AG09309 (cell line): ENCODE measurements at places on chromosomes 16 and 17.
A peak's percentile ranks its signal among the peaks of the same experiment; 100 is the strongest.

GRCh38 chr16:14496047-14496770 lies 133.9 kb downstream of the PARN start:
- DNase-seq, result no peak

DNA sequence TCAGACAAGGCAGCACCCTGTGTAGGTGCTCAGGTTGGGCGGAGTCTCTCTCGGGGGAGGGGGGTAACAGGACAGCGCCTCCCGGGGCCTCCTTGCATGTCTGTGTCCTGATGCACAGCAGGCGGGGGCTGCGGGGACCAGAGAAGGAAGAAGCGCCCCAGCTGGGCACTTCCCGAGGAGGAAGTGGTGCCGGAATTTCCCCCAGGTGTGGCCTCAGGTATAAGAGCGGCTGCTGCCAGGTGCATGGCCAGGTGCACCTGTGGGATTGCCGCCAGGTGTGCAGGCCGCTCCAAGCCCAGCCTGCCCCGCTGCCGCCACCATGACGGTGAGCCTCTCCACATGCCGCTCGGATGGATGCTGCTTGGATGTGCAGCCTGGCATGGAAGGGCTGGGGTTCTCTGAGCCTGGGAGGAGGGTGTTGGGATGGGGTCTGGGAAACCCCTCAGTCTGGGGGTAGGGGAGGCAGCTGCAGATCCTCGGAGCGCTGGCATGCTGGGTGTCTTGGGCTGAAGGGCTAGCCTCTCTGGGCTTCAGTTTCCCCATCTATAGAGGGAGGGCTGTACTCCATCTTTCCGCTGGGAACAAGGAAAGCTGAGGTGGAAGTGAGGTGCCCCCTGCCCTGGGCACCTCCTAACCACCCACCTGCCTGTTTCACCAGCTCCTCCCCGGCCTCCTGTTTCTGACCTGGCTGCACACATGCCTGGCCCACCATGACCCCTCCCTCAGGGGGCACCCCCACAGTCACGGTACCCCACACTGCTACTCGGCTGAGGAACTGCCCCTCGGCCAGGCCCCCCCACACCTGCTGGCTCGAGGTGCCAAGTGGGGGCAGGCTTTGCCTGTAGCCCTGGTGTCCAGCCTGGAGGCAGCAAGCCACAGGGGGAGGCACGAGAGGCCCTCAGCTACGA lies at the start of gene IL17C:
Gene IL17C, plus strand, starts transcription at position 250 of the 908 bp plus-strand sequence. Its CDS starts 70 bp downstream, at position 320.
- DNase-seq, result no peak

- DNase-seq, result peak; percentile 3
Measured at GRCh38 chr17:65243838-65244625, 106.9 kb downstream of the RGS9 start.

- peak; percentile 73 for DNase-seq
Measured at GRCh38 chr16:3819746-3820724, 60.5 kb downstream of the CREBBP start.

GRCh38 chr17:2331303-2331702 lies 5.0 kb downstream of the TSR1 start:
- no peak for DNase-seq

GRCh38 chr16:23520500-23520899 lies 10.2 kb upstream of the GGA2 start:
- DNase-seq, result no peak

DNA sequence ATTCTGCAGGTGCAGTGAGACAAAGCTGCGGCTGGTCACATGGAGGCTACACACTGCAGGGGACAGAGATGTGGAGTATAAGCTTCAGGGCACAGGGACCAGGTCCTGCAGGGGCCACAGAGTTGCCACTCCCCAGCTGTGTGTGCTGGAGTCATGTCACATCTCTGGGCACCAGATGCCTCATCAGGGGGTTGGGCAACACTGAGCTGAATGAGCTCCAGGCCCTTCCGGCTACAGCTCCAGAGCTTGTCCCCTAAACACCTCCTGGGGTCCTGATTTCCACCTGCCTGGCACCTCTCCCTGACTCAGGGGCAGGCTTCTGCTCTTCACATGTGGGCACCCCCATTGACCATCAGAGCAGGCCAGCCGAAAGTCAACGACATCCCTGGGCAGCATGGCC lies 32.5 kb downstream of the SPHK1 start:
- no peak for DNase-seq

DNA sequence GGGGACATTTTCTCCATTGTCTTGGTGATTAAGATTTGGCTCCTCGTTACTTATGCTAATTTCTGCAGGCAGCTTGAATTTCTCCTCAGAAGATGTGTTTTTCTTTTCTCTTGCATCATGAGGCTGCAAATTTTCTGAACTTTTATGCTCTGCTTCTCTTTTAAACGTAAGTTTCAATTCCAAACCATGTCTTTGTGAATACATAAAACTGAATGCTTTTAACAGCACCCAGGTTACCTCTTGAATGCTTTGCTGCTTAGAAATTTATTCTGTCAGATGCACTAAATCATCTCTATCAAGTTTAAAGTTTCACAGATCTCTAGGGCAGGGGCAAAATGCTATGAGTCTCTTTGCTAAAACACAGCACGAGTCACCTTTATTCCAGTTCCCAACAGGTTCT lies 19.4 kb downstream of the ARHGAP44 start:
- DNase-seq, result no peak

DNA sequence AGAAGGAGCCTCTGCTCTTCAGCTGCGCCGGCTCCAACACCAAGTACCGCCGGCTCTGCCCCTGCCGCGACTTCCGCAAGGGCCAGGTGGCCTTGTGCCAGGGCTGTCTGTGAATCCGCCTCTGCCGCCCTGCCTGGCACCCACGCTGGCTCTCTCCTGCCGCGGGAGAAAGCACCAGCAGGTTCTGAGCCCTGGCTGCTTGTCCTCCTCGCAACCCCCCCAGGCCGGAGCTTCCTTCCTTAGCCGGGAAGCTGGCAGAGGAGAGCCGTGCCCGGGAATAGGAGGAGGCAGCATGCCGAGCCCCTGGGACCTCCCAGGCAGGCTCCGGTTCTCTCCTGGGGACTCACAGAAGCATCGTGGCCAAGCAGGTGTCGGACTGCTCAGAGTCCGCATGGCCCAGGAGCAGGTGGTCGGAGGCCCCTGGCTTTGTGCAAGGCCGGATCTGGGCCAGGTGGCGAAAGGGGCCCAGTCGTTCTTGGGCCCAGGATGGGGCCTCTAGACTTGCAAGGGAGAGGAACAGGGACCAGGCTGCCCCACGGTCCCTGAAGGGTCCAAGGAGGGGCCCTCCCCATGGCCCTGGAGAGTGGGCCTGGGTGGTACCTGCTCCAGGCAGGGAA lies 80.6 kb downstream of the MGAT5B start:
- DNase-seq, result no peak

DNA sequence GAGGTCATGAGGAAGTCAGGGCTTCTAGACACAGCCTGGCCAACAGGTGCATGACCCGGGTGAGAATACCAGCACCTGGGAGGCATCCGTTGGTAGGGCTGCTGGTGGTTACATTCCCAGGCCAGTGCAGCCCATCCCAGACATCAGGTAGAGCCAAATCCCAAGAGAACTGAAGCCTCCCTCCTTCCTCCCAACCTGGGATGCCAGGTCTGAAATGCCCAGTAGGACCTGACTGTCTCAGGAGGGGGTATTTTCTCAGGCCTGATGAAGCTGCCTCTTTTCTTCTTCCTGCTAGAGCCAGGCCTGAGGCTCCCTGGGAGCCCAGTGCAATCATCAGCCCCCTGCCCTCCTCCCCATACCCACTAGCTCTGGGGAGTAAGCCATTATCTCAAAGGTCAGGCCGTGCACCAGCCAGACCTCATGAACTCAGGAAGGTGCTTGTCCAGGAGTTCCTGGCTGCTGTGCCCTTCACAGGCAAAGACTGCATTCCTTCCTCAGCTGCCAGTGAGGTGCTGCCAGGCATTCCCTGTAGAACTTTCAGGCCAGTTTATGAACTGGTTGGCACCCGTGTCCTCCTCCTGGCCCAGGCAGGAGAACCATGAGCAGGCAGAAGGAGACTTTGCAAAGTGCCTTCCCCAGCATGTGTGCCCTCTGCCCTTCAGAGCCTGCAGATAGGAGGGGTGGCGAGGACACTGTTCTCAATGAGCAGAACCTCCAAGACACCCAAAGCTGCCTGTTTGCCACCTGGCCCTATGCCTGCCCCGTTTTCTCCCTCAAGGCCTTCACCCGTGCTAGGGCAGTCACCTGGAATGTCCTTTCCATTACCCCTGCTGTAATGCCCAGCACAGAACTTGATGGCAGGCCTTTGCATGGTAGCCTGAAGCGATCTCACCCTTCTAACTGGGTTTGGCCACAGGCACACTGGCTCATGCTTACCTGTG lies 7.6 kb downstream of the TBX2 start:
- no peak for DNase-seq

DNA sequence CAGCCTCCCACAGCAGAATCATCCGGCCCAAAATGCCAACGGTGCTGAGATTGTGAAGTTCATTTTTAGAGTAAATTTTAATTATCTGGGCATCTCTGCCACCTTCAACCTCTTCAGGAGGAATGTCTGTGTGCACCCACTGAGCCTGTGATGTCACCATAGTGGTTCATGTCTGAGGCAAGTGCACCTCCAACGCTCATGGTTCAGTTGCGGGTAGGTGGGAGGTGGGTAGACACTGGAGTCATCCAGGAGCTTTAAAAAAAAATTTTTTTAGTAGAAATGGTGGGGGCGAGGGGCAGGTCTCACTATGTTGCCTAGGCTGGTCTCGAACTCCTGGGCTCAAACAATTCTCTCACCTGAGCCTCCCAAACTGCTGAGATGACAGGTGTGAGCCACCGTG lies 1.9 kb downstream of the FLYWCH1 start:
- no peak for DNase-seq

DNA sequence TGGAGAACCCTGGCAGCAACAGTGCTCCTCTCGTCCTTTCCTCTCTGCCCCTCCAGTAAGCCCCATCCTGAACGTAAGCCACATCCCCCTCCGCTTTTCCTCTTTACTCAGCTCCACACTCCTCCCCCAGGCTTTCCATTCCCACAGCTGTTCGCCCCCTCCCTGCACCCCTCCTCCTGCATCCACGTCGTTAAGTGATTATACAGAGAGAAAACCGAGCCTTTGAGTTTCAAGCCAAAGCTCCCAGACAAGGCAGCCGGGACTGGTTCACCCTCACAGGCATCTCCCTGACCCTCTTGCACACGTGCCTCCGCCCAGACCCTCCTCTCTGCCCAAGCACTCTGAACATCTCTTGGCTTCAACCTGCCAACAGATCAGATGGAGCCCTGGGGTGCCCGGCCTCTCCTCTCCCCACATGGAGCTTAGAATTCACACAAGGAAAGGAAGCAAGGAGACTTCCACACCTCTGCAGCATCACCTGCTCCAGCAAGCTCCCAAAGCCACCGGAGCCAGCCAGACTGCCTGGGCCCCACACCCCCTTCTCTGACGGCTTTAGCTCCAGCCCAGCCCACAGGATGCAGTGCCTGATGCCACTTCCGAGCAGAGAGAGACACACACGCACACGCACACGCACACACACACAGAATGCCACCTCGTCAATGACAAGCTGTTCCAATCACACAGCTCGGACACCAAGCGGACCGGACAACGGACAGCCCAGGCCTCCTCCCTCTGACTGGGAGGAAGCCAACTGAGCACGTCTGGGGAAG lies 99.9 kb upstream of the CCL2 start:
- no peak for DNase-seq

- no peak for DNase-seq
Measured at GRCh38 chr16:19137201-19138128, 23.7 kb downstream of the ITPRIPL2 start.

GRCh38 chr17:17959520-17960361 lies 12.5 kb downstream of the TOM1L2 start:
- no peak for DNase-seq

DNA sequence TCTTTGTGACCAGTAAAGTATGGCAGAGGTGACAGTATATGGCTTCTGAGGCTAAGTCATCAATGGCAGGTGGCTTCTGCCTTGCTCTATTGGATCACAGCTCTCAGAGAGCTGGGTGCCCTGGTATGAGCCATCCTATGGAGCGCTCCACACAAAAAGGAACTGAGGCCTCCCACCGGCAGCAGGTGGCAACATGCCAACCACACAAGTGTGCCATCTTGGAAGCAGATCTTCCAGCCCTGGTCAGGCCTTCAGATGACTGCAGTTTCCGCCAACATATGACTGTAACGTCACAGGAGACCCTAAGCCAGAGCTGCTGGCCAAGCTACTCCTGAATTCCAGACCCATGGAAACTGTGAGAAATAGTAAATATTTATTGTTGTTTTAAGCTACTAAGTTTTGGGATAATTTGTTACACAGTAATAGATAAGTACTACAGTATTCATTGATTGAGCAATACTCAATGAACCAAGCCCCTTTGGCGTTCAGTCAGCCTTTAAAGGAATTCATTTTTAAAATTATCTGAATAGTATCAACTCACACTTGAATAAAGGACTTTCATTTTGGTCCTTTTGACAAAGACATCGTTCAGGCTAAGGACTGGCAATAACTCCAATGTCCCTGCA lies 69.4 kb upstream of the LHX1 start:
- no peak for DNase-seq

- DNase-seq, result no peak
Measured at GRCh38 chr17:21445091-21445650, 69.0 kb downstream of the KCNJ12 start.

DNA sequence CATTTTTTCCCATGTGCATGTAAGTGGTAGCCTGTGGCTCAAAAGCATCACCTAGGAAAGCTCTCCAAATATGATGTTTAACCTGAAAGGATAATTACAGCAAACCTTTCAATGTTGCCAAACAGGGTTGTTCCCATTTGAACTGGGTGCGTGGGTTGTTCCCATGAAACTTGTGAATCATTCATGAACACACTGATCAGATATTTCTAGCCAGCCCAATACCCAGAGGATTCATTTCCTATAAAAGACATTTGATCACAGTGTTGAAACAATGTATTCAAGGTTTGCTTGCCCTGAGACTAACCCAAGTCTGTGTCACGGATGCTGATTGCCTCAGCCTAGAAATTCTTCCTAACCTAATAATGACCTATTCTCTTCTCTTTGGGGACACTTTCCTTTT lies 12.9 kb downstream of the KRT39 start:
- peak; percentile 95 for DNase-seq

DNA sequence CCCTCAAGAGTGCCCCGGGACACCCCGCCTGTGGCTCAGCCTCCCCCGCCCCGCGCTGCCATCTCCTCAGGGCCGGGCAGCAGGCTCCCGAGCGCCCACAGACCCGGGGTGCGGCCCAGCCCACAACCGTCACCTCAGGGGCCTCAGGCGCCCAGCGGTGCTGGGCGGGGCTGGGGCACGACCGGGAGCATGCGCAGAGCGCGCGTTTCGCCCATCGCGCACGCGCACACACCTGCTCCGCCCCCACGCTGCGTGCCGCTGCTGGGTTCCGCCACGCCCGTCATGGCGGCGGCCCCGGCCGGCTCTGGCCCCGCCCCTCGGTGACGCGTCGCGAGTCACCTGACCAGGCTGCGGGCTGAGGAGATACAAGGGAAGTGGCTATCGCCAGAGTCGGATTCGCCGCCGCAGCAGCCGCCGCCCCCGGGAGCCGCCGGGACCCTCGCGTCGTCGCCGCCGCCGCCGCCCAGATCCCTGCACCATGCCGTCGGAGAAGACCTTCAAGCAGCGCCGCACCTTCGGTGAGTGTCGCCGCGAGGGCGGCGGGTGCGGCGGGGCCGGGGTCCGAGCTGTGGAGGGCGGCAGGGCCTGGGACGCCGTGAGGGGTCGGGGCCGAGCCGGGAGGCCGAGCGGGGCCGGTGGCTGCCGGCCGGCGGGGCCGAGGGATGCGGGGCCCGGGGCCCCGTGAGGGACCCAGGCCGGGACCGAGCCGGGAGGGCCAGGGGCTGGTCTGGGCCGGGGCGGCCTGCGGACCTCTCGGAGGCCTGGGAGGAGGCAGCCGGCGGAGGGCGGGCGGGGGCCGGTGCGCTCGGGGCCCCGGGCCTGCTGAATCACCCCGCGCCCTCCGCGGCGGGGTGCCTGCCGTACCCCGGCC lies at the start of gene MAP1LC3B:
Gene MAP1LC3B, plus strand, starts transcription at position 387 of the 871 bp plus-strand sequence. Its CDS starts 92 bp downstream, at position 479.
- DNase-seq, result peak; percentile 81
